ENCODE measurements at places on chromosomes 11 and 22.

GRCh38 chr22:44455963-44456358 is 42.1 kb downstream of the RTL6 start:
- no peak for DNase-seq

DNA sequence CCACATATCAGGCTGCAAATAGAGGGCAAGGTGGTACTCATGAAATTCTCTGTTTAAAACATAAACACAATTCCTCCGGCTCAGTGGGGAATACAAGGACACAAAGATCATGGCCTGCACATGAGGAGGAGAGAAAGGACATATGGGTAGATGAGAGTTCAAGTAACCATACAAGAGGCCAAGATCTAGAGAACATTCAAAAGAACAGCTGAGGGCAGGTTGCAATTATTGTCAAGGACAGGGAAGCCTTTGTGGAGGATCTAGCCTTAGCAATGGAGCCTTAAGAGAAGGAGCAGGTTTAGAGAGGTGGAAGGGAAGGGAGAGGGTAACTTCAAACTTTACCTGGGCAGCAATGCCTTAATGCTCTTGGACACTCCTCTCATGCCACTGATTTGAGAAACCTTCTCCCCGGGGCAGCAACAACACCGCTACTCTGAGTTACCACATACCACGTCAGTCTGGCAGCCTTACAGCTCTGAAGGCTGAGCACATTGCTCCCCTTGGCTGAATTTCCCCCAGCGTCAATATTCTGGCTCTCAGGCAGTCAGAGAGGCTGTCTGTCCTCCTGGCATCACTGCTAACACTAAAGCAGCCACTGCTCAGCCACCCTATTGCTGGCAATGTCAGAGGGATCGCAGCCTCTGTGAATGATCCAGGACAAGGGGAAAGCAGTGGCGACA is 55.5 kb downstream of the CLPB start:
- DNase-seq: no peak

GRCh38 chr11:79670882-79671281 is 230.1 kb upstream of the TENM4 start:
- DNase-seq: no peak

DNA sequence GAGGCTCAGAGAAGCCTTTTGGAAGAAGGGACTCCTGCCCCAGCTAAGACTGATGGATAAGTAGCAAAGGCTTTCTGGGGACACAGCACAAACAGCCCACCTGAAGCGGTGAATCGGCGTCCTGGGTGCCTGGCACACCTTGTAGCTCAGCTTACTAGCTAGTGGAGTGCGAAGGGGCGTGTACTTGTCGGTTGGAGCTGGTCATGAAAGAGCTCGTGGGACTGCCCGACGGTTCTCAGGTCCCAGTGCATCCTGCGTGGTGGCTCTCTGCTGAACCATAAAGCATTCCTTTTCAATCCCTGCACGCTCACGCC is 690 bp upstream of the UVRAG start:
- DNase-seq: peak; percentile 77

GRCh38 chr11:29634744-29635143 is 382.1 kb downstream of the KCNA4 start:
- DNase-seq: no peak

DNA sequence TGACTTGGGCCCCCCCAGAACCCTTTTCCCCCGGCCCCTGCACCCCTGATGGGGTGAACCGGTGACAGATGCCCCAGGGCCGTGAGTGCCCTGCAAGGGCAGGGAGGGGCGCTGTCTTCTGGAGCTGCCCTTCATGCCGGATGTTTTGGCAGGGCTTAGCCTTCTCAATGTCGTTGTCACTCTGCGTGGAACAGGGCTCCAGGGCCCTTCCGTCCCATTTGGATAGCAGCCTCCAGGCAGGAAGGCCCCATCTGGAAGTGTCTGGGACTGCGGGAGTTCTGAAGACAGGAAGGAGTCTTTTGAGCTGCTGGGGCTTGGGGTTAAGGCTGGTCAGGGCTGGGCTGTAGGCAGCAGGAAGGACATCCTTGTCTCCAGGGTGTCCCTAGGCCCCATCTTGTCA is 4.6 kb downstream of the FRMD8 start:
- no peak for DNase-seq

DNA sequence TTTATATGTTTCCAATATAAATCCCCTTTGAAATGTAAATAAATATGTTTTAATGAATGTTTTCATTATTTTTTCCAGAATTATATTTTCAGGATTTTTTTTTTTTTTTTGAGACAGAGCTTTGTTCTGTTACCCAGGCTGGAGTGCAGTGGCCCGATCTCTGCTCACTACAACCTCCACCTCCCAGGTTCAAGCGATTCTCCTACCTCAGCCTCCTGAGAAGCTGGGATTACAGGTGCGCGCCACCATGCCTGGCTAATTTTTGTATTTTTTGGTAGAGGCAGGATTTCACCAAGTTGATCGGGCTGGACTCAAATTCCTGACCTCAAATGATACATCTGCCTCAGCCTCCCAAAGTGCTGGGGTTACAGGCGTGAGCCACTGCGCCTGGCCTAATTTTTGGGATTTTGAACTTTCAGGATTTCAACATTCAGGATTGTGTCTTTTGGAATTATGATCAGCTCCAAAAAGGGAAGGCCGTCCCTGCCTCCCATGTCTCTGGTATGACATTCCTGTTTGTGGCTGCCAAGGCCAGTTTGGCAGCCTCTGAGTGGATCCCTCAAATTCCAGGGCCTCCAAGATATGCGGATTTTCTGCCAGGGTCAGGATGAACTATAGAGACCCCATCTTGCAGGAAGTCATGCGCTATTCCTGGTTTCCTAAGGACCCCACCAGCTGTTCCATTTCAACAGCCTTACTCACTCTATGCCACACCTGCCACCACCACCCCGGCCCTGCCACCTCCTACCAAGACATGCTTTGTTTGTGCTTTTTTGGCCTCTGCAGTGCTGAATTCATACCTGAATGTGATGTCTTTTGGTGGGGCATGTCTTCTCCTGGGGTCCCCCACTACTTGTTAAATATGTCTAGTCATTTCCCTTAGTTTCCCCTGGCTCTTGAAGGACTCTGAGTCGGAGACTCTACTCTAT is 21.9 kb upstream of the TMPRSS4 start:
- no peak for DNase-seq

GRCh38 chr11:76744186-76745043 is 38.7 kb upstream of the TSKU start:
- no peak for DNase-seq

DNA sequence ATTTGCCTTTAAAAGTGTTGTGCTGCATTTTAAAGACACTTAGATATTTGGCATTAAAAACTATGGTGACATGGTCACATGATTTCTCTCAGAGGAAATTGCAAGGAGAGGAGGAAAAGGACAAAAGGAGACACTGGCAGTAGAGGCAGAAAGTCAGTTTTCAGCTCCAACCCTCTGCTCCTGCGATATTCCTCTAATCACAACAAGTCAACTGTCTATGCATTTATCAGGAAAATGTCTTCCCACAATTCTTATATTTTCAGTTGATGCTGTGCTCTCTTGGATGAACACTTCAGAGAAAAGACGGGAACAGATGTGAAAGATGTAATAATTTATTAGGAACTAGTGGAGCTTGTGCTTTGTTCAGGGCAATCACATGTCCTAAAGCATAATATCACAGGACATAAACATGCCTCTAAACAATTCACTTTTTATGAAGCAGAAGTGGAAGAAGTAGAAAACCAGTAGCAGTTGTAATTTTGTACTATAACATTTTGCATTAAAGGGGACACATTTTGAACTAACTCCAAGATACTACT is 340.8 kb upstream of the PITPNB start:
- no peak for DNase-seq

GRCh38 chr11:62666259-62666926 is 1.3 kb downstream of the CSKMT start:
- no peak for DNase-seq

- no peak for DNase-seq
These were observed 564 bp downstream of the THAP12 start for GRCh38 chr11:76380159-76380976.

GRCh38 chr22:20051927-20052308 is 28.1 kb upstream of the DGCR8 start:
- no peak for DNase-seq

GRCh38 chr11:33475993-33476392 is 218.8 kb downstream of the HIPK3 start:
- DNase-seq: no peak

GRCh38 chr22:37244114-37244921 is at the start of gene RAC2:
Gene RAC2, minus strand, starts transcription at chr22:37244269. Its CDS starts 121 bp downstream, at chr22:37244148.
- DNase-seq: peak; percentile 47

- no peak for DNase-seq
These were observed 30.6 kb downstream of the PRDM11 start for GRCh38 chr11:45176996-45177395.
